ENCODE measurements at places on chromosomes 11 and 22.
A peak's percentile ranks its signal among the peaks of the same experiment; 100 is the strongest.

- DNase-seq: no peak
Observed at GRCh38 chr22:31734512-31734911, 15.4 kb downstream of the PRR14L start.

DNA sequence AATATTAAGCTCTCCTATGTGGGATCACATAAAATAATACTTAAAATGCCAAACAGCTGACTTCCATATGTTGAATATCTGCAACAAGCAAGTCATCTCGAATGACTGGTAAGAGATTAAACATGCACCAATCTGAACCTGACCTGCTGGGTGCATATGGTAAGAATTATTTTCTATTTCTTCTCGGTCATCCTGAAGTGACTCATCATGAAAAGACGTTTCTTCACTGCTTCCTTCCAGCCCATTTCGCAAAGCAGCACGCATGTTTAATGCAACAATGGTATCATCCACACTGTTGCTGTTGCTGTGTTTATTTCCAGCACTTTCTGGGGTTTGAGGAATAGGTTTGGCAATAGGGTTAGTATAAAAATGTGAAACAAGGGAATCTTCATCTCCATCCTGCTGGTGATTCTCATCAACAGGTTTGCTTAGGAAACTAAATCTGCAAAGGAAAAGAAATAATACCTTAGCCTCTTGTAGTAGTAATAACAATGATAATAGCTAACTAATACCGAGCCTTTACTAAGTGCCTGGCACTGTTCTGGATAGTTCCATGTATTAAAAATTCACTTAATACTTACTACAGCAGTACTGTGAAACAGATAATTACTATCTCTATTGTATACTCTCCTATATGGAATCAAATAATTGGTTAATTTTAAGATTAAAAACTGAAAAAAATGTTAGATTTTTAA, 52.0 kb upstream of the CHRNA10 start:
- DNase-seq: no peak

DNA sequence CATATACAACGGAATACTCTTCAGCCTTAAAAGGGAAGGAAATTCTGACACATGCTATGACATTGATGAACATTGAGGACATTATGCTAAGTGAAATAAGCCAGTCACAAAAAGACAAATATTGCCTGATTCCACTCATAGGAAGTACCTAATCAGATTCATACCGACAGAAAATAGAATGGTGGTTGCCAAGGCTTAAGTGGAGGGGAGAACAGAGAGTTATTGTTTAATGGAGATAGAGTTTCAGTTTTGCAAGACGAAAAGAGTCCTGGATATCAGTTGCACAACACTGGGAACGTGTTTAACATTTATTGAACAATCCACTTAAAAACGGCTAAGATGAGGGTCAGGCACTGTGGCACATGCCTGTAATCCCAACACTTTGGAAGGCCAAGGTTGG, 45.6 kb upstream of the HIPK3 start:
- no peak for DNase-seq

DNA sequence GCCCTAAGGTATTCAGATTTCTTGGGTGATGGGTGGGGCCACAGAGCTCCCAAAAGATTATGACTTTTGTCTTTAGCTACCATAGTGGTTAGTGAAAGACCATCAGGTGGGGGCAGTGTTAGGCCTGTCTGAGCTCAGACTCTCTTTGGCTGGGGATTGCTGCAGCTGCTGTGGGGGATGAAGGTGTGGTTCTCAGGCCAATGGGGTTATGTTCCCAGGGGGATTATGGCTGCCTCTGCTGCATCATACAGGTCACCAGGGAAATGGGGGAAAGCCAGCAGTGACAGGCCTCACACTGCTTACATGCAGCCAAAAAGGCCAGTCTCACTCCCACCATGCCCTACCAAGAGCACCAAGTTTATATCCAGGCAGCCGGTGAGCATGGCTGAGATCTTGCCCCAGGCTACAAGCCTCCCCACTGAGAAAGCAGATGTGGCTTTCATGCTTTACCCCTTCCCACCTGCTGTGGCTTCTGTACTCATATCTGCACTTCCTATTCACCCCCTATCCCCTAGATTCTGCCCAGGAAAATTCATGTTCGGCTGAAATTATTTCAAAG, 24.8 kb downstream of the CNTF start:
- no peak for DNase-seq

DNA sequence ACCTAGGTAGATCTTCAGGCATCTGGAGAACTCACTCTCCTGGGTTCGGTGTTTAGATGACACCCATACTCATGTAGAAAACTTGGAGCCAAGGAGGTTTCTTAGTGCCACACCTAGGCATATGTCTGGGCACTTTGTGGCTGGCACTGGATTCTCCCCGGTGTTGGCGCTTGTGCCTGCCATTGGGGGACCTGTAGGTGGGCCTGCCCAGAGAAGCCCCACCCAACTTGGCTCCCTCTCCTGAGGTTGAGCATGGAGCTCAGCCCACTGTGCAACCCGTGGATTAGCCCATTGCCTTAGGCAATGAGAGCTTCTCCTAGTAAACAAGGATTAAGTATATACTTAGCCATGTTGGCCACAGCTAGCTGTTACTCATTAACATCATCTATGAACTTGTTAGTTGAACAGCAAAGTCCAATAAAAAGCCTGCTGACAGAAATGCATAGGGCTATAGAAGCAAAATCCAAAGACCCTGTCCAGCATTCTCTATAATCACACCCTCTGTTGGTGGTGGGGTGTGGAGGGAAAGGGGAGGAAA, 335.5 kb upstream of the CHORDC1 start:
- no peak for DNase-seq

- no peak for DNase-seq
Observed at GRCh38 chr11:13577881-13578280, 82.1 kb upstream of the PTH start.

DNA sequence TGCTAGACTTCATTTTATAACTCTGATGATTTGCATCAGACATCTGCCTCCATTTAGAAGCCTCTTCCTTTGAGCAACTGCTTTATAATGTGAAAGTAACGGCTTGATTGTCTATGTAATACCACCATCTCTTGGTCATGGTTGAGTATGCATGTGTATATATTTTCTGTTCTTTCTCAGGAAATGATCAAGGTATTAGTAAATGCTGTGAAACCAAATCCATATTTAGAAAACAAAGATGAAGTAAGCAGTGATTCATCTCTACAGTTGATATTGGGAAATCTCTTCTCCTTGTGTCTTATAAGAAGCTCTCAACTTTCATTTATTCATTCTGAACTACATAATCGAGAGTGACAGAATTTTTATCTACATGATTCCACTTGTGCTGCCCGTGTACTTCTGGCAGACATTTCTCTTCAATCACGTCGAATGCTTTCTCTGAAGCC, 104.6 kb upstream of the ANO3 start:
- DNase-seq: no peak

DNA sequence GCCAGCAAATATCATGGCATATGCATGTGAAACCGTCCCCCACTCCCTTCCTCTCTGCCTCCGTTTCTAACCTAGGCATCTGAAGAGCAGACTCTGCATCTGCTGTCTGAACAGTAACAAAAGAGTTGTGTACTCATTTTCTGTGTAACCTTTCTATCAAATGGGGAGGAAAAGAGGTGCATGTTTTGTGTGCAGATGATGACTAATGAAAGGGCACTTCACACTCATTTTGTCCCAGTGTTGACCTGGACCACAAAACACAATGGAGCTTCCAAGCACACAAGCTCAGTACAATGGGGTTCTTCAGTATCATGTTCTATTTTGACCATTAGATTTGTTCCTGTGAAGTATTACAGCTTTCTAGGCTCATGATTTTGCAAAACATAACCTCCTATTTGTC, 13.0 kb downstream of the JHY start:
- DNase-seq: no peak

GRCh38 chr11:129167315-129167714, 24.8 kb downstream of the ARHGAP32 start:
- no peak for DNase-seq

DNA sequence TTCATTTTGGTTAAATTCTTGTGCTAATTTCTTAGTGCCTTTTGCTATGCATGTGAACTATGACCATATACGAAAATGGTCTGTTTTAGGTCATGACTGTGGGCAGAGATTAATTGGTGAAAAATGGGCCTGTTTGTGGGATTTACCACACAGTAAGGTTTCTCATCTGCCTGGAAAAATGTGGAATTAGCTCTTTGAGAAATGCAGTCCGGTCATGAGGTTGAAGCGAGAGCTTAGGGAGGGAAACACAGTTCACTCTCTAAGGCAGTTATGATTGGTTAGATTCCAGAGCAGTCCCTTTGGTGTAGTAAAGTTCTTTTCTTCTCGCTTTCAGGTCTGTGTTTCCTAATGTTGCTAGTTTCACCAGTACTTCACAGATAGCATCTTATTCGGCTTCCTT, 1.2 kb upstream of the PDE3B start:
- DNase-seq: no peak

- peak; percentile 44 for DNase-seq
Observed at GRCh38 chr11:34044664-34045485, 6.7 kb upstream of the CAPRIN1 start.

DNA sequence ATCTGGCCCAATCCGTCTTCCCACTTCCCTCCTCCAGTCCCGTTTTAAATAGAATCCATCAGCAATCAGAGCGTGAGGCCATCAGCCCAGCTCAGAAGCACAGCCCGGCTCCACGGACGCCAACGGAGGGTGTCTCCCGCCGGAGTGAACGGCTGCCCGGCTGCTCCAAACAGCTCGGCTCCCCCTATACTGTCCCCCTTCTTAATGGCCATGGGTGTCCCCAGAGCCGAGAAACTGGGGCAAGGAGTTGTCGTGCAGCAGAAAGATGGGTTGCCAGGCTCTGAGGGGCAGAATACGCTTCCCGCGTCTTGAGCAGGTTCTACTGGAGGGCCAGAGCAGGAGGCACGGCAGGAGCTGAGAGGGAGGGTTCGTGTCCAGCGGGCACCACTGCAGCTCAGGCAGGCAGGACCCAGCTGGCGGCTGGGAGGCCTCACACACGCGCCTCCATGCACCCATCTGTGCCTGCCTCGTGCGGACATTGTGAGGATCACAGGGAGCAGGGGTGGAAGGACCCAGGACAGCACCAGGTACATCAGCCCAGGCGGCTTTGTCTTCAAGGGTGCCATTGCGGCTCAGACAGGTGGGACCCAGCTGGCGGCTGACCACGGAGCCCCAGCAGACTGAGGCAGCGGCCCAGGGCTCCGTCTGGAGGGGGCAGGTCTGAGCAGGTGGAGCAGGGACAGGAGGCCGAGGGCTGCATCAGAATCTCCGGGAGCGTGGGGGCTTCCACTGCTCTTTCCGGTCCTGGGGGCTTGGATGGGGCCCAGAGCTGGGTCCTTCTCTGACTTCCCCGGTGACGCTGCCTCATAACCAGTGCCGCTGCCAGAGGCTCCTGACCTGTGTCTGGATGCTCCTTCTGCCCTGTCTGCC, 882.7 kb downstream of the BRD1 start:
- no peak for DNase-seq

GRCh38 chr11:84719935-84720577, 907.1 kb downstream of the DLG2 start:
- no peak for DNase-seq

- DNase-seq: no peak
Observed at GRCh38 chr11:69086152-69087132, 37.7 kb downstream of the TPCN2 start.

DNA sequence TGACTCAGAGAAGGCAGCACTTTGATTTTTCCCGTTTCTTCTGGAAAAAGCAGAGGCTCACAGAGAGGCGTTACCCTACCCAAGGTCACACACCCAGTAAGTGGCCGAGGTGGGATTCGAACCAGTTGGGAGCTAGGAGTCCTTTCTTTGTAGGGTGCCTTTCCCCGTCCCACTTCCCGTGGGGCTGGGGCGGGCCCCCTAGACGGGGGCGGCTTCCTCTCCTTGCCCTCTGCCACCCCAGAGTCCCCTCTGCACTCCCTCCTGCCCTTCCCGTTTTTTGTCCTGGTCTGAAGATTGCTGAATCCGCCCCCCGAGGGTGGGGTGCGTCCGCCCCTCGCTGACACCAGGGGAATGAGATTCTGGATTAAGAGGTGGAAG, 747 bp downstream of the TPCN2 start:
- peak; percentile 46 for DNase-seq

DNA sequence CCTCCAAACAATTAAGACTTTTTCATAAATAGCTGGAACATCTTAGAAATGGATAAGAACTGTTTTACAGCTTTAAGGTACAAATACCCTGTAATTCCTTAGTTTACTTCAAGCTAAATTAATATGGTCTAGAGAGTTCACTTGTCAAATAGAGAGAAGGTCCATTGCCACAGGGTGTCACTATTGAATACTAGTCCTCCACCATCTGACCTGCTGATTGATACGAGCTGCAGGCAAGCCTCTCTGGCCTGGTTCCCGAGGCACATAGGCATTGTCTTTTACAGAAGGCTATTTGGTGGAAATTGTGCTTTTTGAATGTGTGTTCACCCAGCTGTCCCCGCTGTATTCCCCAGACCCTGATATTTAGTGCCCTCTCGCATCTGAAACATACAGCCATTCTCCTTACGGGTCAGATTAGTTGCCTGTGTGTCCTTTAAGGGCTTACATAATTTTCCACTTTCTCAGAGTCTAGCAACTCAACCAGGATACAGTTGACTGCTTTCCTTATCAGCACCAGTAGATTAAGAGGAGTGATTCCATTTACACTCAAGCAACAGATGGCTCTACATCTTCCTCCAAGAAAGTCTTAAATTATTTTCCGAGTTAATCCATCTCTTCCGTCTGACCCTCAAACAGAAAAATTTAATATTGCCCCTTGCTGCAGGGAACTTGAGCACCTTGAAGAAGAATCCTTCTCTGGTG, 788.8 kb upstream of the FAT3 start:
- DNase-seq: no peak

GRCh38 chr11:34460278-34460677, 21.5 kb downstream of the CAT start:
- no peak for DNase-seq

- no peak for DNase-seq
Observed at GRCh38 chr11:132886335-132886734, 646.0 kb downstream of the OPCML start.

DNA sequence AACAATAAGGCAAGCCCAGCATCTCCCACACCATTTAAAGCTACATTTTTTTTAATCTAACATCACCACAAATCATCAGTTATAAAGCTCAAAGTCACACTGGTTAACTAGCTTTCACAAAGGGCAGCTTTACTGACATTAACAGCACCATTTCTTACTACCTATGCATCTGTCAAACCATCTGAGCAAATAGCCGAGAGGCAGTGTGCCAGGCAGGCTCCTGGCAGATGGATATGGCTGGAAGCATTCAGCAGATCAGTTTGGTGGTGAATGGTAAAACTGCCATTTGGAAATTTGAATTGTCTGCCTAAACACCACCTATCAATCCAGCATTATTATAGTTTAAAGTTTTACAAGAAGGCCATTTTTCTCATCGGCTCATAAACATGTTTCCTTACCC, 131.2 kb downstream of the TTC28 start:
- DNase-seq: no peak

Measured in activated T-cell treated with anti-CD3 and anti-CD28 coated beads, Interleukin-2, amount 50 U/mL, for 48 hours (primary cell).